Activated CD4-positive, CD25-positive, alpha-beta regulatory T cell treated with anti-CD3 and anti-CD28 coated beads, Interleukin-2, amount 50 U/mL, for 24 hours (primary cell): ENCODE measurements at places on chromosomes 4 and X.

DNA sequence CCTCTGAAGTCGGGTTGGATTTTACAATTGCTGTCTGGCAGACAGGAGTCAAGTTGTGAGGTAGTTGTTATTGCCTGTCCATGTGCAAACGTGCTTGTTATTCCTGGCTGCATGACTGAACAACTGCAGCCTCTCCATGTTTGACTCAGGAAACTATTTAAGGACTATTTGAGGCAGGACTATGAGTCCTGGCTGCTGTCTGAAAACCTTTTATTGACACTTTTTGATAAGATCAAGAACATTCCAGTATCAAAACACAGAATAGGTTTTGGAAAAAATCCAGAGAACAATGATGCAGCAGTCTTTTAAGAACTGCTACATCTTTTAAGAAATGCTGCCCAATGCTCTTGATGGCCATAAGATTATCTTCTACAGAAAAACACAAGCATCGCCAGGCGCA, 10.0 kb upstream of the SPRY1 start:
- no peak for ATAC-seq

GRCh38 chrX:79181401-79181800, 36.9 kb downstream of the GPR174 start:
- peak; percentile 47 for ATAC-seq

DNA sequence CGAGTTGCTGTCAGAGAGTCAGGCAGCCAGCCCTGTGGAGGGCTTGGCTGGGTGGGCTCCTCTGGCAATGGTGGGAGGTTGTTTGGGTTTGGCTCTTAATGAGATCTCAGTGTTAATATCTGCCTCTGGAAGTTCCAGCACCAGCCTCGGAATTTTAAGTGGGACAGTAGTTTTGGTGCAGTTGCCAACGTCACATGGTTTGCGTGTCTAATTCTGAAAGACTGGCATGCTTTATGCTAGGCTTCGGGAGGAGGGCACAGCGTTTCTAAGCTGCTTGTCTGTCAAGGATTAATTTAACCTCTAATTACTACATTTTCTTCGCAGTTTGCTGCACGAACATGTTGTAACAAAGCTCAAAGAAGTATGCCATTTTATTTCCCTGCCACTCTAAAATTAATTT, 9.2 kb downstream of the MAMLD1 start:
- ATAC-seq, result no peak

DNA sequence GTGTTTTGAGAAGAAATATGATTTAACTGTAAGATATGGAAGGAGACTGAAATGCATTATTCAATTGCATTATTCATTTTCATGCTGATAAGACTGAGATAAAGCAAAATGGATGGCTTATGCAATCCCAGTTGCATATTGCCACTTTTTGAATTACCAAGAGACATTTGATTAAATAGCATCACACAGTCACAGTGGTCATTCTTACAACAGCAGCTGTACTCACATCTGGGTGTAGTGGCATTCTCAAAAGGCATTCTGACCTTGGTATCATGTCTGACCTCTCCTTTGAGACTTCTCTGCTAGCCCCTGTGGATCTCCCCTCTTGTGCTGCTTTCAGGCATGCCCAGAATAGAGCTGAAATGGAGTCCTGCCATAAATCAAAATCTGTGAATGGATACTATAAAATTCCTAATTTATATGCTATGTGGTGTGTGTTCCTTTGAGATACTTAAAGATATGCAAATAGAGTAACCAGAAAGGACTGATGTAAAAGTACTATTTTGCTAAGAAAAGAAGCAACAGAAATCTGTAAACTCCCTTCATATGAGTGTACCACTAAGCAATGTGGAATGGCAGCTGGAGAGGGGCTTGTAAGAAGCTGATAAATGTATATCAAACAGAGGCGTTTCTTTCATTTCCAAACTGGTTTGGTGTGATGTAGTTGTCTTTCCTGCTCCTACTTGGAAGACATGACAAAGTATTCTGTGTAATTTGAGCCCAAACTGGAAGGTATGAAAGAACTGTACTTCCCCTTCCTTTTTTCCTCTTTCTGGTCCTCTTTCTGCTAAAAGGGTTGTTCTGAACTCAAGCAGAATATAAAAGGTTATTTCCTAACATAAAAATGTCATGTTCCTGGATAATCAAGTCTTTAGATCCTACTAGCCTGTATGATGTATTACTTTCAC, 25.4 kb upstream of the METAP1 start:
- no peak for ATAC-seq

GRCh38 chr4:19776021-19776459, 475.7 kb upstream of the SLIT2 start:
- ATAC-seq, result no peak

DNA sequence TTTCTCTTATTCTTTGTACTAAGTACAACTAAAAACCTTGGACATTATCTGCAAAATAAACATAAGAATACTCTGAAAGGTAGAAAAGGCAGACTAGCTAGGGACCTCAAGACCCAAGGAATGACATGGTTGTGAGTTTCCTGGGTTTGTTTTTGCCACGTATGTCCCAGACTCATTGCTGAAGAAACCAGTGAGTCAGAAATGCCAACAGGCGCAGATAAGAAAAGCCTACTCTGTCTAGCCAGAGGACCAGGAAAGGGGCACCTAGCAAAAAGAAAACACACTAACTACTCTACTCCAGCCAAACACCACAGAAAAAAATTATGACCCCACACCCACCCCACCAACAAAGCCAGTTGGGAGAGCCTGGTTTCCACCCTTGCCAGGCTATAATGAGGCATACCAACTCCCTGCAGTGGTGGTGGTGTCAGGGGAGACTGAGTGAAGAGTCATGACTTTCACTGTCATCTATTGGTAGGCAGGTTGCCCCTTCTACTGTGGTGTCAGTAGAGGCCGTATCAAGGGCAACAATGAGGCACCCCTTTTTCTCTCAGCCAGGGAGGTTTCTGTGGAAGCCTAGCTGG, 10.9 kb downstream of the MTMR1 start:
- peak; percentile 83 for ATAC-seq

DNA sequence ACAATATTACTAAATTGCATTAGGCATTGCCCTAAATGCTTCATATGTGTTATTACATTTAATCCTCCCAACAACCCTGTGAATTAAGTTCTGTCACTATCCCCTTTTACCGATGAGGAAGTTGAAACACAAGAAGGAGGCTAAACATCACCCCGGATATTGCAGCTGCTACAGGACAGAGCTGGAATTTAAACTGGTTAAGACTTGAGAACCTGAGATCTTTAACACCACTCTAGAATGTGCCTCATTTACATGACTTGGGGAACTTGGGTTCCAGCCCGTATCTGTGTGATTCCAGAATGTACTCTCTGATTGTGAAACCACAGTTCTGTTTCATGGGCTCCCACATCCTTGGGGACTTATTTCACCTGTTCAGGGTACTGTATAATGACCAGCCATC, 165.1 kb upstream of the PPARGC1A start:
- no peak for ATAC-seq

- no peak for ATAC-seq
Measured at GRCh38 chr4:185999207-185999606, 69.7 kb upstream of the TLR3 start.

DNA sequence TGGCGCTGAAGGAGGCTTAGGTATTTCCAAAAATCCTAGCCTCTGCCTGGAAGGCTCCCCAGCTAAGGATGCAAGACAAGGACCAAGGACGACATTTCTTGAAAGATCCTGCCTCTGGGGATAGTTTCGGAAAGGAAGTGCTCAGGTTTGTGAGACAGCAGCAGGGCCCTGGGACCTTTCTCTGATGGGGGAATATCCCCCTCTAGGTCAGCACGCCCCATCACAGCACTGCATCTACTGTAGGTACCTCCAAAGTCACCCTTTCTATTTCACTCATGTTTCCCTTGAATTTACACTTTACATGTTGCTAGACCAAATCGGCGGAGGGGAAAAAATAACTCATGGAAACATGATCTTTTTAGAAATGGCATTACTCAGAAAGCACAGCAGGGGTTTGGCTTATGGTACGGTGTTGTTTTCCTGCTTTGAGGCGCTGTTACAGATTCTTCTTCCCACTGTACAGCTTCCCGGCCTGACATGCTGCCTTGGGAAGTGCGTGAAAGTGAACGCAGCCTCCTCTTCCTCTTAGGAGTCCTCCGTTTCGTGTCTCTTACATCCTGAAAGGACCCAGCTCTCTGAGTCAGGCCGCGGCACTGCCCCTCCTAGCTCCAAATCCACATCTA, 77.2 kb upstream of the DHRSX start:
- ATAC-seq, result no peak

GRCh38 chrX:96621811-96622210, 62.8 kb upstream of the DIAPH2 start:
- no peak for ATAC-seq

DNA sequence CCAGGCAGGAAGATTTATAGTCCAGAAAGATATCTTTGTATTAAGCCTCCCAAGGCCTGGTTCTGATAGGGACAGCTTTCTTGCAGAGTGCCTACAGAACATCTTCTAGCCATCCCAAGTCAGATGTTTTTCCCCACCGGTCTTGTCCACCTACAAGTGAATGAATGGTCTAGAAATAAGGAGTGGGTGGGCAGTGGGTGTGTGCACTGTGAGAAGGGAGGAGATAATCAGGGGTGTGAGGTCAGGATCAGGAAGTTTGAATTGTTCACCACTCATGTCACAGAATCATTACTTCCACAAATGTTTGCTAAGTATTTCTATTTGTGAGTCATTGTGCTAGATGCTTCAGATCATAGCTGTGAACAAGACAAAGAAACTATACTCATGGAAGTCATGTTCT, 332.6 kb downstream of the NKX6-1 start:
- no peak for ATAC-seq

DNA sequence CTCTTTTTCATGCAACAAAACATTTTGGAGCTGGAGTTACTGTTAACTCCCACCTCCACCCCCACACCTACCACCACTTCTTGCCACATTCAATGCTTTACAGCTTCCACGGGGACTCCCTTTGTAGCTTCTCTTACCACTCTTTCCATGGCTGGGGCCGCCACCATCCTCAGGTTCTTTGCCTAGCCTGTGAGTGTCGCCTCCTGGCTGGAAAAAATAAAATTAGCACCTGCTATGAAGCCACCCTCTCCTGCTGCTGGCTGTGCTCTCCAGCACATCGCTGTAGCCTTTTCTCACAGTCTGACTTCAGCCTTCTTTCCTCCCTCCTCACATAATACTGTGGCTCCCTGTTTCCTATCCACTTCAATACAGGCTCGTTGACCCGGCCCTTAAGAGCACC, 114.4 kb downstream of the FRAS1 start:
- ATAC-seq, result no peak

GRCh38 chr4:180423712-180424057, 1819.5 kb upstream of the TENM3 start:
- ATAC-seq, result no peak

- ATAC-seq, result peak; percentile 14
Measured at GRCh38 chrX:45811326-45811725, 610.6 kb upstream of the DIPK2B start.

GRCh38 chr4:163284304-163284703, 48.1 kb downstream of the NPY1R start:
- no peak for ATAC-seq

- no peak for ATAC-seq
Measured at GRCh38 chr4:150289198-150289597, 211.0 kb downstream of the DCLK2 start.

- ATAC-seq, result no peak
Measured at GRCh38 chr4:40828661-40829060, 78.9 kb downstream of the NSUN7 start.

DNA sequence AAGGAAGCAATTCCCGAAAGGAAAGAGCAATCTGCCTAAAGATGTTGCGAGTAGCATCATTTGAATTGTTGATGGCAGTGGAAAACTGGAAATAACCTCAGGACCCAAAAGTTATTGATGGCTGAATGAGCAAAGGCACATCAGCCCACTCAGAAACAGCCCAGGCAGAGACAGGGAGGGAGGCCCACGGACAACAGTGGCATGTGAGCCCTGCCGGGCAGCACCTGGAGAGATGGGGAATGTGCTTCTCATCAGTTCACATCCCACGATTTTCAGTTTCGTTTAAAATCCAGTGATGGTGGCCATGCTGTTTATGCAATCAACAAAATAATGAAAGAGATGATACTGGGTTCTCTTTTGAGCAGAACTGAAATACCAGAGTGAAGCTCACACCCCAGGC, 80.0 kb downstream of the JAKMIP1 start:
- no peak for ATAC-seq

GRCh38 chr4:153146031-153146430, 58.2 kb upstream of the TRIM2 start:
- no peak for ATAC-seq

DNA sequence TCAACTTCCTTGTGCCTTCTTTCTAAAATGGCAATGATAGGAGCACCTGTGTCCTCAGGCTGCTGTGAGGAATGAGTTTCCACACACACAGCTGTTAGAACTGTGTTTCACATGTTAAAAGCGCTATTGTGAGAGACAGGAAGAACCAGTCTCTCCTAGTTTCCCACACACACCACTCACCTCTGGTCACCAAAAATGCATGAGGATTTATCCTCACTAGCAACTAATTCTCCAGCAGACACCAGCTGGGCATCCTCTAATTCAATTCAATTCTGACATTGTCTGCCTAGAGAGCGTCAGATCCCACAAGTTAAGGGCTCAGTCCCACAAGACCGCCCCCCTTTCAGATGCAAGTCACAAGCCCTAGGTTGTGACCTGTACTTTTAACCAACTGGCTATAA, 29.0 kb upstream of the SLC2A9 start:
- no peak for ATAC-seq

DNA sequence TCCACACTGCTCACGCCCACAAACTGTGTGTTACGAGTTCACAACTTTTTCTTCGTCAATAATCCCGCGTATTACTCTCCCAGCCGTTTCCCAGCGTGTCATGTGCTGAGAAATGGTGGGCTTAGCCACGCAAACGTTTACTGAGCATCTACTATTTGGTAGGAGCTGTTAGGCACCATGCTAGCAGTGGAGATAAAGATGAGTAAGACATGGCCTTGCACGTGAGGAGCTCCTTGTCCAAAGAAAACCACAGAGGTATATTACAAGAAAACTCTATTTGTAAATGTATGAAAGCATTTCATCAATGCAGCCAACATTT, 821 bp upstream of the TMEM128 start:
- no peak for ATAC-seq

DNA sequence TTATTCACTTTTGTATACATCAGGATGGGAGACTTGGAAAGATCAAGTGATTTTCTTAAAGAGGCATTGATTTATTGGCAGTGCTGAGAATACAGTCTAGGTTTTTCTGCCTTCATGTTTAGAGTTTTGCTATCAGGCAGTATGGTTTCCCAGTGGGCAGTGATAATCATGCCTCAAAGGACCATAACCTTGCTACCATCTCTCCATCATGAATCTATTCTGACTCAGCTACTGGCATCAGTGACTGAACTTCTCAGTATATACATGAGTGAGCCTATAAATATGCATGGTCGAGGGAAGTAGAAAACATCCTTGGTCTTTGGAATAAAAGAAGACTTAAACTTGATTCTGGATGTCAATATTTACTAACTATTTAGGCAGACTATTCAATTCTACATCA, 562.0 kb upstream of the AADAT start:
- ATAC-seq, result no peak

GRCh38 chrX:105460376-105460775, 239.9 kb upstream of the TEX13A start:
- no peak for ATAC-seq

- ATAC-seq, result no peak
Measured at GRCh38 chr4:175971388-175972179, 94.1 kb upstream of the WDR17 start.
